ENCODE measurements at places on chromosomes 12 and 14.

DNA sequence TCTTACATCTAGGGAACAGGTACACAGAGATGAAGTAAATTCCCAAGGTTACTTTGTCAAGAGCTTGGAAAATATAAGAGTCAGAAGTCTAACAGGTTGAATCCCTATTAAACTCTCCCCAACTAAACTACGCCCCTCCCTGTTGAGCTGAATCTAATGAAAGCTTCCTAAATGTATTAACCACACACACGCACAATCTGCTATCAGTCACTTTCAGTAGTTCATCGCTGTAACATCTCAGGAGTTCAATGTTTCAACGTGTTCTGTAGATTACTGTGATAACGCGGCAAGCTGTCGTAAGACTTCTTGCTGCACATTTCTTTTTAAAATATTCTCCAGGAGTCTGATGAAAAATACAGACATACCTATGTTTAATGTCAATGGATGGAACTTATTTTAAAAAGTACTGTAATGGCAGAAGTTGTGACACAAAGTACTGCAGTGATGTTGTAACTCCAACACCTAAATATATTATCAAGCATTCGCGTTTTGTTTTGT, 612 bp upstream of the SLC25A3 start:
- DNase-seq, result no peak

GRCh38 chr14:90423166-90423565, 26.3 kb downstream of the CALM1 start:
- DNase-seq, result no peak

- DNase-seq, result no peak
These were observed 76.1 kb downstream of the SAMD4A start for GRCh38 chr14:54642801-54643695.

DNA sequence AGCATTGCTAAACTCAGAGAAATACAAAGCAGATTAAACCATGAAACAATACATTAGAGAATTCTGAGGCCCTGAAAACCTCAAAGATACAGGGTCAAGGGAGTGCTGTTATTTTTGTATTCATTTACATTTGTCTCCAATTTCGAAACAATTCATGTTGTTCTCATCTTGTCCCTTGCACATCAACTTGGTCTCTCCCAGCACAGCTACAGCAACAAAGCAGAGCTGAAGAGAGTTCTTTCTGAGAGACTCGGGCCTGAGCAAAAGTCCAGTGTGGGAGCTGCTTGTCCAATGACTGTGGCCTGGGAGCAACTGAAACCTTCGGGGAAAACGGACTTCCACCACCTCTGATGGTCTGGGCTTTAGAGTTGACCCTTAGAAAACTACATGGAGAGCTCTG, 79.4 kb upstream of the CDKN3 start:
- DNase-seq, result no peak

DNA sequence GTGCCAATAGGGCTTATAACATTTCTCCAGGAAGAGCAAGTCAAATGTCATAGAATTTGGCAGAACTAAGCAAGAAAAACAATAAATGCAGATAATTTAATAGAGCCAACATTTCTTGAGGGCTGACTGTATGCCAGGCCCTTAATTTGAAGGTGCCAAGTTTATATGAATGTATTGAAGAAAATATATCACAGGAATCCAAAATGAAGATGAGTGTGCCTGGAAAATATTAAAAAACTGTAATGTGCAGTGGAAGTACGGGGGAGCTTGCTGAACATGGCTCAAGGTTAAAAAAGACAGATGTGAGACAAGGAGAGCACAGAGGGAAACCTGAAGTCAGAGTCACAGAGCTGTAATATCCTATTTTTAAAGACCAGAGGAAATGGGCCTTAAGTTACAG, 16.4 kb downstream of the NR1H4 start:
- no peak for DNase-seq

DNA sequence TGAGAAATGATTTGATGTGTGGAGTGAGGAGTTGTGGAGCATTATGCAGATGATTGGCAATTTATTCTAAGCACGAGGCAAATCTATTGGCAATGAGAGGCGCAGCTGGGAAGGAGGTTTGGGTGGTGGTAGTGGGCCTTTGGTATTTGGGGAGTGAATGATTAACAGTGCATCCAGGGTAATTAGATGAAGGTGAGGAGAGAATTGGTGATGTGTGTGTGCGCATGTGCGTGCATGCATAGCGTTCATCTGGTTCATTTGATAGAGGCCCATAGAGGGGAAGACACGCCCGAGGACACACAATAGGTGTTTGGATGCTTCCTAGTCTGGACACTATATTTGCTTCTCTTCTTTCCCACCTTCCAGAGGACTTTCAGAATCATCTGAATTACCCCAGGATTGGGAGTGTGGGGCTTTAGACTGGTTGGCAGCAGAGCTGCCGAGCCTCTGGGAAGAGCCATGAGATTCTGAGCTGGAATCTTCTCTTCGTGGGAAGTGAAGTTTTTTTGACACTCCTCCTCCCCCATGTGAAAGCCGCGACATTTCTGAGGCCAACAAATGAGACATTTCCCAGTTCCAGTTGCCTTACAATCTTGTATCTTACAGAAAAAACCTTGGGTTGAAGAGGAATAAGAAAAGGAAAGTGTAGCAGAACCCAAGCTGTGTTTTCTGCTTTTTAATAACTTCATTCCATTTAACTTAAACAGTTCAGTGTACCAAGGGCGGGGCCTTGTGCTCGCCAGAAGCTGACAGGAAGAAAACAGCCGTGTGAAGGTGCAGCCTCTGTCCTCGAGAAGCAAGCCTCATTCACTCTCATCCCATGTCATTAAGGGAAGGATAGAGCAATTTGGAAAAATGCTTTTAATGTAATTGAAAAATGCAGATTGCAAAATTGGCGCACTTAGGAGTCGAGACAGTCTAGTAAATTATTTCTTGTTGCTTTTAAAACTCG, 65.2 kb downstream of the SLC25A47 start:
- no peak for DNase-seq

GRCh38 chr14:70780396-70781075, 28.8 kb downstream of the MAP3K9 start:
- DNase-seq, result no peak

- DNase-seq, result no peak
These were observed 67.3 kb downstream of the RCOR1 start for GRCh38 chr14:102659797-102660196.

GRCh38 chr12:28104316-28104715, 85.9 kb upstream of the CCDC91 start:
- DNase-seq, result no peak

GRCh38 chr12:108825201-108825950, 32.0 kb downstream of the SSH1 start:
- no peak for DNase-seq

DNA sequence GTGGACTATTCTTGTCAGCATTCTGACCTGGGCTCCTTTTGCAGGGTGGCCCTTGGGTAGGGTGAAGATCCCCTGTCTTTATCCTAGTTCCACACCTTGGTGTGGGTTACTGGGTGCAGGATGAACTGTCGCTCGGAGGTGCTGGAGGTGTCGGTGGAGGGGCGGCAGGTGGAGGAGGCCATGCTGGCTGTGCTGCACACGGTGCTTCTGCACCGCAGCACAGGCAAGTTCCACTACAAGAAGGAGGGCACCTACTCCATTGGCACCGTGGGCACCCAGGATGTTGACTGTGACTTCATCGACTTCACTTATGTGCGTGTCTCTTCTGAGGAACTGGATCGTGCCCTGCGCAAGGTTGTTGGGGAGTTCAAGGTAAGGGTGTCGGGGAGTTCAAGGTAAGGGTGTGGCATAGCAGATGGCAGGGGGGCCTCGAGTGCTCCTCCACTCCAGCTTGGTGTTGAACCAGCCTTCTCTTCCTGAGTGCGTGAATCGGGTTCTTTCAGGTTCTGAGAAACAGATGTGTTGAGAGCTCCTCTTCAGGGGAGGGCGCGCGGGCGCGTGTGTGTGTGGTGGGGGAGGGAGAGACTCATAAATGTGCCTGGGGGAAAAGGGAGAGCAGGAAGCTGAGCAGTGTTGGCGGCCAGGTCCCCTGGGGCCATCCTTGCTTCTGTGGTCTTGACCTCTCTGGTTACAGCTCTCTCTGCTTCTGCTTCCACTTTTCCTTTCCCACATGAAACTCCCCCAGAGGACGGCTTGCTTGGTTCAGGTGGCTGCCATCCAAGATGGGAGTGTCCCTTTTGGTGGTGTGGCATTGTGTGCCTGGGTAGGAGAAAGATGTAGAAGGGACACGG, 4.0 kb downstream of the ATG101 start:
- DNase-seq, result no peak

GRCh38 chr12:84982888-84983287, 53.2 kb downstream of the TSPAN19 start:
- DNase-seq, result no peak

GRCh38 chr12:77031745-77032144, 33.6 kb downstream of the E2F7 start:
- DNase-seq, result no peak

All from D721Med (cell line).